ENCODE measurements at places on chromosomes 3 and 15.

DNA sequence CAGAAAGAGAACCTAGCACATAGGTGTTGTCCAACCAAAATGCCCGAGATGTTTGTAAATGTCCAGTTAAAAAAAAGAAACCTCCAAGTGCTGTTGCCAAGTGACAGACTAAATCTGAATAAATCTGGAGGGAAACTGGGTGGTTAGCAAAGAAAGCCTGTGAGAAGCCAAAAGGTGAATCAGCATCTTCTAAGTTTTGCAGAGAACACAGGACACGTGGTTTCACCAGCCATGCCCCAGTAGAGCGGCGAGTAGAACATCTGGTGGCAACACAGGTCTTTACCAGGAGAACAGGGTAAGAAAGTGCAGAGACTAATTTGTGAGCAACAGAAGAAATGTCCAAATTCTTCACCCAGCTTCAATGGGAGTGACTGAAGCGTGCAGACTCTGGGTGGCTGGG, 986.0 kb downstream of the ROBO2 start:
- DNase-seq = no peak

DNA sequence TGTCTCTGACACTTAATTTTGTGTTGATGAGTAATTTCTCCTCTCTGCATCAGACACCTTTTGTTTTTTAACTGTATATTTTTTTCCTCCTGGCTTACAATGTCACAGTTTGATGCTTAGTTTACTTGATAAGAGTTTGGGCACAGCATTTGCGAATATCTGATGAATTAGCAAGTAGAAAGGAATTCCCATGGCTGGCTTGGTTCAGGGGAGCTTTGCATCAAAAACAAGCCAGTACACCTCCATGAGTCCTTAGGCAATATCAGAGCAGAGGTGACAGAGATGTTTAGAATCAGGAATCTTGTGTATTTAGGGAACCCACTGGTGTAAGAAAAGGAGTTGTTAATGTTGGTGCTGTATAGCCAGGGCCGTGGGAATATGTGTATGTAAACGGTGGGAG, 9.3 kb downstream of the ARHGEF26 start:
- DNase-seq = no peak

GRCh38 chr15:31272558-31273257, 53.9 kb upstream of the KLF13 start:
- peak; percentile 14 for DNase-seq

- no peak for DNase-seq
These were observed 35.1 kb downstream of the NGLY1 start for GRCh38 chr3:25748189-25748588.

- no peak for DNase-seq
These were observed 34.8 kb downstream of the GPR176 start for GRCh38 chr15:39885099-39885777.
